ENCODE measurements at places on chromosomes 6 and 20.

DNA sequence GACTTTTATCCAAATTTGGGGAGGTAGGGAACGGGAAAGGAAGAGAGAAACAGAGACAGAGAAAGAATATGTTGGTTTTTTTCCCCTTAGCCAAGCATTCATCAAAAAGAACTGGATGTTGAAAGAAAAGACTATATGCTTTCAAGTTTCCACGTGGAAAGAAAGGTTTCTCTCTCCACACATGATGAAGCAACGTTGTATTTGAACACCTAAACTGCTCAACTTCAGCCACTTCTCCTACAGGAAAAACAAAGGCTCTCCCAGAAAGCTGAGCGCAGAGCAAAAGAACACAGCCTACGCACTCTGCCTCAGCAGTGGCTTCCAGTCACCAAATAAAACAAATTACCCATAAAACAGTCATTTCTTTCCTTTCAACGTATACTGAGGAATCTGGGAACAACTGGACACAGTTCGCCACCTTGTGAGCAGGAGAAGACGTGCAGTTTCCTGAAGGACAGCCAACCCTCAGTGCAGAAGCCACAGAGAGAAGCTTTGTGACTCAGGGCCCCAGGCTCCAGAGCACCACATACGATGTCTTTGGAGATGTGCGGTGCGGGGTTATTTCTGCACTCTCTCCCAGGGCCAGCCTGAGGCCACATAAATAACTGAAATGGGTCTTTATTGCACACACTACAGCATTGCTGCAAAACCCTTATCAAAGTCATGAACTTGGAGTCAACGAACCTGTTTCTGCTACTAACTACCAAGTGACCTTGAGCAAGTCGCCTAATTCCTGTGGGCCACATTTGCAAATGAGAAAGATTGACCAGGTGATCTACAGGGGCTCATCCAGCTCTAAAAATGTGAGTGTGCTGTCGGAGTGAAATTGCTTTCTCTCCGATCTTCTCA, 10.1 kb downstream of the IL17F start:
- peak; percentile 59 for DNase-seq

DNA sequence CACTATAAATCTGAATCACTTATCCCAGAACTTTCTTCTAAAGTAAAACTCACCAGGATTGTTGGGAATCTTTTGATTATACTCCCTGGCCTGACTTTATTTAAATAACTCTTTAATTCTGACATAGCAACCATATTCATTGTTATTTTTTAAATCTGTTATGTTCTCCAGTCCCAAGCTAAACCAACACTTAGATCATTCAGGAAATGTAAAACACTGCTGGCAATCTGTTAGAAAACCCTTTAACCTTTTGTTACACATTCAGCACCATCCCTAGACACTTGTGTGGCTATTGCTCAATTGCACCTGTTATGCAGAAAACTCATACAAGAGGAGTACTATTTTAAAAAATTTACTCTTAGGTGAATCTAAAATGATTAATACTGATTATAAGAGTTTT, 101.8 kb upstream of the NHSL1 start:
- DNase-seq = no peak

DNA sequence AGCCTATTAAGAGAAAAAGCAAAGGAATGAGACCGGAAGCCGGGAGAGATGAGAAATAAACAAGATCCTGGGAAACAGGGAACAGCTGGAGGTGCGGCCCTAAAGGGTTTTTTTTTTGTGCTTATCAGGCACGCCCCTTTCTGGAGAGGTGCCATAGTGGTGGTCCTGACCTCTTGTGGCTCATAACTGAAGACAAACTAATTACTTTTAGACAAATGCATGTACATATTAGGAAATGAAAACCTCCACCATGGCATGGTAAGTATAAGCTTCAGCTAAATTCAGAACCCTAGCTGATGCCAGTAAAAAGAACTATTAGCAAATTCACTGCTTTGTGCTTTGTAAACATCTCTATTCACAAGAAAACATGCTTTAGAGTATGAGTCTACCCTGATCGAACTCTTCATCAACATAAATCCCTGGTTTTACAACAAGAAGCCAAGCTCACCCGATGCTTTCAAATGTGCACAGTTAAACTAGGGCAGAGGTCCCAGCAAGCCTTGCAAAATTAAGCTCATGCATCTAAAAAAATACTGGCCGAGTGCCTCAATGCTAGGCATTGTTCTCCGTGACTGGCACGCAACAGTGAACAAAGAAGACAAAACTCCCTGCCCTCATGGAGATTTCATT, 96.4 kb upstream of the MRPS10 start:
- DNase-seq = no peak

- DNase-seq = no peak
These were observed 36.2 kb upstream of the DSP start for GRCh38 chr6:7505189-7505699.

GRCh38 chr6:106466211-106466610, 105.7 kb downstream of the CRYBG1 start:
- no peak for DNase-seq

DNA sequence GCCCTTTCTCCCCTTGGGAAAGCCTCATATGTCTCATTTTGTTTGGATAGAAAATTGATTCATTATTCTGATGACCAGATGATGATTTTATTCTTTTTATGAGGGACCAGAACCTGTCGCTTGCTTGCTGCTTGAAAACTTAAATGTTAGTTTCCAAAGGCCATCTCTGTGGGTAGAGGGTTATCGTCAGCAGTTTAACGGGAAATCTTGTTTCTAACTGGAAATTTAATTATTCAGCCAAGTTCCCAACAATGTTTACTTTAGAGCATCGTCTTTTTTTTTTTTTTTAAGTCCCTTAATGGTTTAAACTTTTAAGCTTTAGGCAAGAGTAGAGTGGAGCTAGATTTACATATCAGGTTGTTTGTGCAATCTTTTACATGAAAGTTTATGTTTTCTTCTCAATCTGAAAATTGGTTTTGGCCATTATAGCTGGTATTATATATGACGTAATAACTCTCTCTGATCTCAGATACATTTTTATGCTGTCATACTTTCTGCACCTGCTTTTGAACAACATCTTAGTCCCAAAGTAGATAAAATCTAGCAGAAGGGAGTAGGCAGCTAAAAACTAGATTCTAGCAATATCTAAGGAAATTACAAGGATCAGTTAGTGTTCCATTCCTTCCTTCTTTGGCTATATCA, 93.9 kb downstream of the FOXO3 start:
- no peak for DNase-seq

GRCh38 chr6:128487055-128487454, 33.3 kb downstream of the PTPRK start:
- DNase-seq = no peak

- DNase-seq = no peak
These were observed 79.8 kb upstream of the CHD6 start for GRCh38 chr20:41697861-41698559.

GRCh38 chr6:13159300-13159699, 169.0 kb downstream of the TBC1D7 start:
- no peak for DNase-seq

DNA sequence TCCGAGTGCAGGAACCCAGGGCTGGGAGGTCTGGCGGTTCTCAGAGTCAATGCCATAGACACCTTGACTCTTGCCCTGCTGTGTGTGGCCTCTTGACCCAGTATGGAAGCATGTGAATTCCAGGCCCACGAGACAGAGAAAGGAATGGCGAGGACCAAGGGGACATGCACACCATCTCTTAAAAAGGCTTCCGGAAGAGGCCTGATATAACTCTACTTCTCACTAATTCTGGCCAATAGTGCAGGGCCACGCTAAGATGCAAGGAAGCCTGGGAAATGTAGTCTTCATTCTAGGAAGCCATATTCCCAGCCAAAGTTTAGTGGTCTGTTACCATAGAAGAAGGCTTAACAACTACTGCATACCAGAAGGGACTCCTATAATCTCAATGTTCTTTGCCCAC, 177.0 kb upstream of the KCNG1 start:
- DNase-seq = no peak

DNA sequence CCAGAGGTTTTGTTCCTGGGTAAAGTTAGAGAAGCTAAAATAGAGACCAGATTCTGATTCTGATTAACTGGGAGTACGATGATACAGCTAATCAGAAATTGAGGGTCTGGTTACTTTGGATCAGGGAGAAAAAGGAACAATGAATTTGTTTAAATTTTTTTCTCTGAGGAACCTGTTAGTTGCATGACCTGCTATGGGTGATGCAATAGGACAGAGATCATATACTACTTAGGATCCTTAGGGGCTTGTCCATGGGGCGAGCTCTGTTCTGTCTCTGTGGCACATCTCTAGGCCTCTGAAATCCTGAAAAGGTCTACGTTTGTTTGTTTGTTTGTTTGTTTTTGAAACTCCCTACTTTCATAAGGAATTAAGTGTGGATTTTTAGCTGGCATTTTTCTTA, 166.1 kb upstream of the LAMP5 start:
- no peak for DNase-seq

GRCh38 chr20:7161690-7162089, 394.2 kb downstream of the BMP2 start:
- no peak for DNase-seq

DNA sequence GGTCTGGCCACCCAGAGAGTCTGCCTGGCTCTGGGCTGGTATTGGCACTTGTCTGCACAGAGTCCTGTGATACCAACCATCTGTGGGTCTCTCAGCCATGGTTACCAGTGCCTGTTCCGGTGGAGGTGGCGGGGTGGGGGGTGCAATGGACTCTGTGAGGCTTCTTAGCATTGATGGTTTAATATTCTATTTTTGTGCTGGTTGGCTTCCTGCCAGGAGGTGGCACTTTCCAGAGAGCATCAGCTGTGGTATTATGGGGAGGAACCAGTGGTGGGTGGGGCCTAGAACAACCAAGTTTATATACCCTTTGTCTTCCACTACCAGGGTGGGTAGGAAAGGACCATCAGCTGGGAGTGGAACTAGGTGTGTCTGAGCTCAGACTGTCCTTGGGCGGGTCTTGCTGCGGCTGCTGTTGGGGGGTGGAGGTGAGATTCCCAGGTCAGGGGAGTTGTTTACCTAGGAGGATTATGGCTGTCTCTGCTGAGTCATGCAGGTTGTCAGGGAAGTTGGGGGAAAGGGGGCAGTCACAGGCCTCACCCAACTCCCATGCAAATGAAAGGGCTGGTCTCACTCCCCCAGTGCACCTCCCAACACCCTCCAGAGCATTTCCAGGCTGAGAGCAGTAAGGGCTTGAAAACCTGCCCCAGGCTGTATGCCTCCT, 117.5 kb downstream of the FLRT3 start:
- no peak for DNase-seq

- DNase-seq = no peak
These were observed 53.8 kb downstream of the RPP40 start for GRCh38 chr6:4950076-4950475.

DNA sequence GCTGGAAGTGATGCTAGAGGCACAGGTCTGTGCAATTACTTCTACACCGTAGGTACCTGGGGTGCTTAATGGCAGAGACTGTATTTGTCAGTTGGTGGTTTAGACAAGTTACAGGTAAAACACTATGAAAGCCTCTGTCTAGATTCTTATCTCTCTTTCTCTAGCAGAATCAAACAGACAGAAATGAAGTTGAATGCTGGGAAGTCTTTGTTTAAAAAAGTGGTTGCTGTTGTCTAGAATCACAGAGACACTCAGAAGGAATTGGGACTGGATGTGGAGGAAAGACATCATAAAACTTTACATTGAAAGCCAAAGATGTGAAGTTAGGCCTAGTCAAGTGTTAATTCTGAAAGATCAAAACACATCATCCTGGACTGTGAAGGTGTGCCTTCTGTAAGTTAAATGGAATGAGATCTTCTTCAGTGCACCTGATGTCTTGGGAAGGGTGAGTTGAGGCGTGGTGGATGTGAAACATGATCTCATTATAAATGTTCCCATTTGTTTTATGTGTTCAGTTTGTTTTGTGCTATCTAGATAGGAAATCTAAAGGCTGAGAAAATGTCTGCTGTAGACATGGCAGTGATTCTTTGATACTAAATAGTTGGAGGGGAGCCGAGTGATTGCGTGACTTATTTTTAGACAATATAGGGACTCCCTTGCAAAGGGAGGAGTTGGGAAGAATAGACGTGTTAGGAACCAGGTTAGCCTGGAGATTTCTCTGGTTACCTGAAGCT, 290.2 kb downstream of the SOX4 start:
- no peak for DNase-seq

DNA sequence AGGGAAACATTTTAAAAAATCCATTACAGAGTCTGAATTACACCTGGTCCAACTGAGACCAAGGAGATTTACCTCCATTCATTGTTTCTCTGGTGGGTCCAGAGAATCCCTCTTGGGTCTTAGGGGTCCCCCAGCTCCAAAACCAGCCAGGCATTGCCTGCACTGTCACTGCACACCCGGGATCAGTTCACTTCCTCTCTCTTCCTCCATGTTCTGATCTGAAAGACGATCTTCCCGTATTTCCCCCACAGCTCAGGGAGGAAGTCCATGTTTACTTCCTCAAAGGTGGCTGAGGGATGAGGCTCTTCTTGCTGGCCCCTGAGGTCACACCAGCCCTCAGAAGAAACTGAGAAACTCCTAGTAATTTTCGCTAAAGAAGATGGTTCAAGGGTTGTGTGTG, 159.7 kb downstream of the BMP7 start:
- no peak for DNase-seq

GRCh38 chr6:47009583-47009982, 32.5 kb downstream of the ADGRF1 start:
- no peak for DNase-seq

DNA sequence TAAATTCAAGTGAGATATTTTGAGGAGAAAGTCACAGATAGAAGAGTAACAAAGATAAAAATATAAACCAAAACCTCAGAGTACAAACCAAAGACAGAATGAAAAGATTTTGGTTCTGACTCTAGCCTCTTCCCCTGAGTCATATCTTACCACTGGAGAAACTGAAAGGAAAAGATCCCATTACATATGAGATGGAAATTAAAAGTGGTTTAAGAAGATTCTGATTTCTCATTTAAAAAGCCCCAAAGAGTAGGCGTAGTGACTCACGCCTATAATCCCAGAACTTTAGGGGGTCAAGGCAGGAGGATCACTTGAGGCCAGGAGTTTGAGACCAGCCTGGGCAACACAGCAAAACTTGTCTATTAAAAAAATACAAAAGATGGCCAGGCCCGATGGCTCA, 30.6 kb downstream of the SPINT4 start:
- no peak for DNase-seq

- DNase-seq = no peak
These were observed 53.4 kb downstream of the MYLK4 start for GRCh38 chr6:2697291-2697690.

GRCh38 chr6:17202526-17202925, 78.6 kb upstream of the RBM24 start:
- DNase-seq = no peak

DNA sequence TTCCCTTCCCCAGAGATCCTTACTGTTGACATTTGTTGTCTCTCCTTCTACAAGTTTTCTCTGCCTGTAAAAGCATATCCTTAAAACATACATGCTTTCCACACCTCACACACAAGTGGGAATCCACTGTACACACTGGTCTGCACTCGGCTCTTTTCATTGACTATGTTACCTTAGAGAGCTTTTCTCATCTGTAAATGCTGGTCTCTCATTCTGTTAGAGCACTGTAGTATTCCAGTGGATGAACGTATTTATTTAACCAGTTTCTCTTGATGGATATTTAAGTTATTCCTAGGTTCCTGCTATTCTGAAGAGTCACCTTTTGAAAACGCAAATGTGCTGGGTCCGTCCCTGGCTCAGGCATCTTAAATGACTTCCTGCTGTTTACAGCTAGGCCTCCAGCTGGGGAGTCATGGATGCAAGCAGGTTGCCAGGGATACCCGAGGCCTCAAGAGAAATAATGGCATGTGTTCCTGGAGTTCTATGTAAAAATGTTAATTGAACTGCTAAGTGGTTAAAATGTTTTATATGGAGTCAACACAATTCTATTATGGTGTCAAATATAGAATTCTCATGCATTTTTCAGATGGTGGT, 61.1 kb upstream of the TGM3 start:
- DNase-seq = peak; percentile 54

Data from ecto neural progenitor cell (in vitro differentiated cells).